HFFc6 (cell line): ENCODE measurements at places on chromosomes 6 and 20. TPM values are rescaled to one million over a fixed set of nuclear protein-coding genes. Genes with fewer than 3 reads are reported as not detected.
A peak's percentile ranks its signal among the peaks of the same experiment; 100 is the strongest.

GRCh38 chr6:2215342-2215741 lies 30.1 kb downstream of the GMDS start:
- H3K27ac ChIP-seq, result no peak overlapping the region
- no peak for DNase-seq
- H3K4me3 ChIP-seq, result no peak overlapping the region
- H3K4me1 ChIP-seq, result no peaks in the 10 kb centered on the region
- H3K36me3 ChIP-seq, result no peaks in the 10 kb centered on the region

- peaks cover 8% of the 10 kb centered on the region for H3K27me3 ChIP-seq
- H3K36me3 ChIP-seq, result no peaks in the 10 kb centered on the region
- H3K27ac ChIP-seq, result no peak overlapping the region
- H3K4me1 ChIP-seq, result peaks cover 32% of the 10 kb centered on the region
- no peak overlapping the region for H3K4me3 ChIP-seq
These were observed 166.6 kb upstream of the MARCKS start for GRCh38 chr6:113690281-113691259.

DNA sequence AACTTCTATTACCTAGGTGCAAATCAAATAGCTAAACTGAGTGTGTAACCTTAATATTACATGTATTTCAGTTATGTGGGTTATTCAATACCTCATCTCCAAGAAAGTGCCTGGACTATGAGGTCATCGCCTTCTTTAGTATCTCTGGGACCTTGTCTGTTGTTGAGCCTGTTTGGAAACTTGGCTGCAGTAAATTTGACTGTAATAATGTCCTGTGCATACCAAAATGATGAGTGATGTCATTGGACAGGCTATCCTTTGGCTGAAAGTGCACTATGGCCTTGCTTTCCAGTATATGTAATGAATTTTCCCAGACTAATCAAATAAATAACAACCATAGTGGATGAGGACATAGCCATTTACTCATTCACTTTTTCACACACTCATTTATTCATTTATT lies 455.1 kb downstream of the ADGRB3 start:
- H3K27me3 ChIP-seq, result no peaks in the 10 kb centered on the region
- no peaks in the 10 kb centered on the region for H3K36me3 ChIP-seq
- H3K4me1 ChIP-seq, result no peaks in the 10 kb centered on the region
- DNase-seq, result no peak
- no peak overlapping the region for H3K27ac ChIP-seq

GHRH gene
- not detected in 3 replicates for total RNA-seq

DNA sequence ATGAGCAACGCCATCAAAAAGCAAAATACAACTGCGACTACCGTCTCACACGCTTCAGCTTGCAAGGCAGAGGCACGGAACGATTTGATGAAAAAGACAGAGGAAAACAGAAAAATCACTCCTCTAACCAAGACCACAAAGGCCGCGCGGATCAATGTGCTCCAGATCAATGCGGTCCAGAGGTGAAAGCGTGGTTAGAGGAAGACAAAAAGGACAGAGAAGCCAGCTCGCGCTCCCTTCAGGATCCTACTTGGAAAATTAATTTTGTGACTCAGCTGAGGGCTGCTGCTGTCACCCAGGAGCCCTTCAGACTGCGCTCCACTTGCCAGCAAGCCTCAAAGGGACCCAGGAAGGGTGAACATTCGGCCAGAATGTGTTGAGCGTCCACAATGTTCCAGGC lies 140.2 kb upstream of the RPS6KA2 start:
- H3K4me3 ChIP-seq, result no peak overlapping the region
- peaks cover 30% of the 10 kb centered on the region for H3K27me3 ChIP-seq
- no peak overlapping the region for H3K27ac ChIP-seq
- H3K36me3 ChIP-seq, result no peaks in the 10 kb centered on the region

CST9L gene
- not detected in 2 replicates for total RNA-seq

GRCh38 chr6:98454809-98455322 lies 379.5 kb upstream of the POU3F2 start:
- no peak for DNase-seq
- H3K27me3 ChIP-seq, result no peaks in the 10 kb centered on the region

CHMP4B gene
- 94.1 and 94.2 TPM in 2 replicates for total RNA-seq

GRCh38 chr6:116438590-116439448 lies 22.4 kb upstream of the CALHM6 start:
- H3K36me3 ChIP-seq, result peaks cover 15% of the 10 kb centered on the region
- peak overlapping the region; percentile 10; the same call in 1 of the 2 replicates for H3K27ac ChIP-seq
- H3K4me1 ChIP-seq, result peaks cover 68% of the 10 kb centered on the region
- no peak for DNase-seq
